ENCODE measurements at places on chromosomes 1 and 21.

DNA sequence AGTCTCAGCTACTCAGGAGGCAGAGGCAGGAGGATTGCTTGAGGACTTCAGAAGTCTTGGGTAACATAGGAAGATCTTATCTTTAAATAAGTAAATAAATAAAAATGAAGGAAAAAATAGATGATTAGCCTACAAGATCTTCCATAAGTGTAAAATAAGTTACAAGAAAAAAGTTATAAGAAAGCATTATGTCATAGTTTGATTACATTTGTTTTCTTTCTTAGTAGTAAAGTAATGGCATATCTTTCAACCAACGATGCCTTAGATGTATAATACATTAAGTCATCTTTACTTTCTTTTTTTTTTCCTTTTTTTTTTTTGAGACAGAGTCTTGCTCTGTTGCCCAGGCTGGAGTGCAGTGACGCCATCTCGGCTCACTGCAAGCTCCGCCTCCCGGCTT is 46.5 kb downstream of the SNRPE start:
- no peak for DNase-seq

DNA sequence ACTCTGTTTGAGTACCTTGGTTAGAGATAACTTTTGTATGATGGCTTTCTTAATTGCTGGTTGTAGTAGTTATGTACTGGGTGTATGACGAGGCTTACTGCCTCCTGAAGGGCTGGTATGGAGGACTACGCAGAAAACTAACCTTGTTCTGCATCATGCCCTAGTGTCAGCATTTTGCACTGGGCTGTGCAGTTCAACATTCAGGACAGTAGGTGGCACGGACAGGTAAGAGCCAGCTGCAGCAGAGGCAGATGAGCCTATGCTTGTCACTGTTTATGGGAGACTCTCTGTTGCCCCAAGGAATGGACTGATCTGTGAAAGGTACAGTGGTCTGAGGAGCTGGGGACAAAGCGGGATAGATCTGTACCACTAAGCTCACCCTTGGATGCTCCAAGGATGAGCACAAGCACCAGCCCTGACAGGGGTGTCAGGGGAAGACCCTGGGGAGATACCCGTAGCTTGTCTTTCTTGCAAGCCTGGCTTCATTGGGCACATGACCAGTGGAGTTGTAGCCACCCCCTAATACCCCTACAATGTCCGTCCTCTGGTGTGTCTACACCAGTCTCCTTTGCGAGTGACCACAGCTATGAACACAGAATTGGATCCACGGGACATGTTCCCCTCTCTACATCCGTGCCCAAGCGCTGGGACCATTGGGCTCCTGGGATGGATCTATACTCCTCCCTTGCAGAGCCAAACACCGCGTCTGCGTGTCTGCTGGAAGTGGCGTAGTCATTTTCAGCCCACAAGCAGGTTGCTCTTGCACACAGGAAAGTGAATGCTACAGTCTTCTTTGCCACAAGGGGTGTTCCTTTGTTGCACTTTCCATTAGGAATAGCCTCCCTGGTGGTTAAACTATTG is 51.1 kb upstream of the CFHR3 start:
- peak; percentile 56 for DNase-seq

DNA sequence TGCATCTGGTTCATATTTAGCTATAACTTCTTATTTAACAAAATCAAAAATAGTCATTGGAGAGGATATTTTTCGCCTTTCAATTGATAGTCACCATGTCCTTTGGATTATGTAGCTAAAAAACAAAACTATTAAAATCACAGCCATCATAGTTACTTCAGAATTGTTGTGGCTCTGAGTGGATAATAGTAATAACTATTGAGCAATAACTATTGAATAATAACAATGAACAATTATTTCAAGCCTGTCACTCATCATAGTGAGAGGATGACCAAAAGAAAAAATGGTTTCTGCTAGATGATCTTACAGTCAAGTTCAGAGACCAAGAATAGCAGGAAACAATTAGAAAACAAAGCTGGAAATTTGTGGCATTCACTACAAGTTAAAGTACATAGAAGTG is 38.4 kb upstream of the AGL start:
- DNase-seq: no peak

GRCh38 chr1:203772836-203773235 is 7.9 kb downstream of the LAX1 start:
- no peak for DNase-seq

- DNase-seq: no peak
Measured at GRCh38 chr1:199691540-199691939, 336.0 kb upstream of the NR5A2 start.

DNA sequence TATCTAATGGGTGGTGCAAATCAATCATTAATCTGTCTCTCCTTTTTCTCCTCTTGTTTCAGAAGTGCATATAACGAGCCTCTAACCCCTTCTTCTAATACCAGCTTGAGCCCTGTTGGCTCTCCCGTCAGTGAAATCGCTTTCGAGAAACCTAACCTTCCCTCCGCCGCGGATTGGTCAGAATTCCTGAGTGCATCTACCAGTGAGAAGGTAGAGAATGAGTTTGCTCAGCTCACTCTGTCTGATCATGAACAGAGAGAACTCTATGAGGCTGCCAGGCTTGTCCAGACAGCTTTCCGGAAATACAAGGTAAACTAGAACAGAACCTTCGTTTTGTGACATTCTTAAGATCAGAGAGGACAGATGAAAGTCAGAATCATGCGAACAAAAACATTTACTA is 25.3 kb upstream of the VAMP3 start:
- no peak for DNase-seq

GRCh38 chr1:68016381-68016780 is 34.0 kb downstream of the DIRAS3 start:
- DNase-seq: no peak

DNA sequence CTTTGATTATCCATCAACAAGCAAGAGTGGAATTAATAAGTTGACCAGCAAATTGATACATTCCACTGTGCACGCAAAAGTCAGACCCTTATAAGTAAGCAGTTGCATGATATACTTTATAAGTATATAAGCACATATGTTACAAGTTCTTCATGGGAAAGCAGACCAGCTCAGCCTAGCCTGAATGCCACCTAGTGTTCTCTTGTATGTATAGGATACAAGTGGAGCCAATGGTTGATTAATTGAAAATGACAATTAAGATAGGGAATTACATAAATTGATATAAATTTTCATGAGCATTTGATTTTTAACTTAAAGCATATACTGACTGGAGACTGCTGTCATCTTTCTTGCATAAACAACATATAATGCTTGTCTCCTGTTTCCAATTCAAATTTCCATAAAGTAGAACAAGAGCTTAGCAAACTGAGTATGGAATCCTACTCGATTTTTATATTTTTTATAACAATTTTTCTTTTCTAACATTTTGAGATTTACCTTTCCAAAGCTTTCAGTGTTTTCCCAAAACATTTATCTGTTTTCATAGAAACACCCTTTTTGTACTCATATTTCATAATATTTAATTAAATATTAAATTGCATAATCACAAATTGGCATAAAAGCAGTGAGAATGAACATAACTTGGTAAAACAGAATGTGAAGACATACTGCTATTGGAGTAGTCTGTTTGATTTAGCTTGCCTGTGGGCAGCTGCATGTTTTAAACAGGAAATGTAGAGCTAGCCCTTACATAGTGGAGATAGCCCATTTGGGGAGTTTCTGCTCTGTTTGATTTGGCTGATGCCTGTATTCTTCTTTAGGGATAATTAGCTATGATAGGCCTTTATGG is 62.8 kb downstream of the MAGI3 start:
- peak; percentile 57 for DNase-seq

- DNase-seq: peak; percentile 36
Measured at GRCh38 chr1:15835205-15835740, 12.2 kb upstream of the SPEN start.

DNA sequence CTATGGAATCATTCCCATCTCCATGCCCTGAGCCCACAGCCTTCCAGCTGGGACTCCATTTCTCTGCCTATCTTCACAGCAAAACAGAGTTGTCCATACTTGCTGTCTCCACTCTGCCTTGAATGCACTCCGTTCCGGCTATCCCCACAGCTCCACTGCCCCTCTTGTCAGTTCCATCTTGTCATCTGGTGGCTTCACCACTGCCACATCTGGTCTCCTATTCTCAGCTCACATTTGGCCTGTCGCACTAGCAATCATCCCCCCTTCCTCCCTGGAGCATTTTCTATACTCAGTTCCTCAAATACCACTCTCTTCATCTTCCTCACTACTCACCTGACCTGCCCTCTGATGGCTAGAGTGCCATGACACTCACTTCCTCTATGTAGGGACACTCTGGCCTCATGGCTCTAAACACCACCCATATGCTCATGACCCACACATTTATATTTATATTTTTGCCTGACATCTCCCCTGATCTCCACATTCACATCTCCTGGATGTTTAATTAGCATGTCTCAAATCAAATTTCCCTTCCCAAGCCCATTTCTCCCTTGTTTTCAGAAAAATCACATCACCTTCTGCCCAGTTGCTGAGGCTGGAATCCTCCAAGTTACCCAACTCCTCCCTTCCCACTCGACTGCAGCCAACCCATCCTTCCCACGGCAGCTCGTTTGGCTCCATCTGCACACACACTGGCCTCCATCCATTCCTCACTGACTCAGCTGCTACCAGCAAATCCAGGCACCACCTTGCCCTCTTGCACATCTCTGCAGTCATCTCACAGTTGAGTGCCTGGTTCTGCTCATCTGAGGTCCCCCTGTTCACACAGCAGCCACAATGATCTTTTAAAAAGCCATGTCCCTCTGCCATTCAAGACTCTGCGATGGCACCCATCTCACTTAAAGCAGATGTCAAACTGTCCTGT is 6.1 kb downstream of the ZNF692 start:
- DNase-seq: no peak

DNA sequence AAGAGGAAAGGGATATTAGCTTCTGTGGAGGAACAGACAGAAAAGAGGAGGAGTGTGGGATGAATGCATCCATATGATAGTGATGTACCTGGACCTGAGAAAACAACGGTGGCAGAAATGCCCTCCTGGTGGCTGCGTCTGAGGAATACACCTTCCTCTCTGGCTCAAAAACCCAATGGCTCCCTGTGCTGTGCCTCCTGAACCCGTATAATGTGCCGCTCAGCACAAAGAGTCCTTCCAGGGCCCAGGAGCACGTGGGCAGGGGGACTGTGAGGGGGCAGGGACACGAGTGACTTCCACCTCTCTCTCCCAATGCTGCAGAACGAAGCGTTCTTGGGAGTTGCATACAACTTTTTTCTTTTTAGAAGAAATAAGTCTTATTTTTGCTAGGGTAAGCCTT is 31.2 kb downstream of the IRF2BP2 start:
- no peak for DNase-seq

GRCh38 chr1:212960932-212961331 is 10.6 kb downstream of the VASH2 start:
- no peak for DNase-seq

GRCh38 chr1:208029381-208030287 is 118.7 kb upstream of the CD34 start:
- DNase-seq: peak; percentile 11

- peak; percentile 62 for DNase-seq
Measured at GRCh38 chr1:53120659-53121058, 21.8 kb downstream of the SLC1A7 start.

- no peak for DNase-seq
Measured at GRCh38 chr1:26705788-26706311, 10.0 kb downstream of the ARID1A start.

DNA sequence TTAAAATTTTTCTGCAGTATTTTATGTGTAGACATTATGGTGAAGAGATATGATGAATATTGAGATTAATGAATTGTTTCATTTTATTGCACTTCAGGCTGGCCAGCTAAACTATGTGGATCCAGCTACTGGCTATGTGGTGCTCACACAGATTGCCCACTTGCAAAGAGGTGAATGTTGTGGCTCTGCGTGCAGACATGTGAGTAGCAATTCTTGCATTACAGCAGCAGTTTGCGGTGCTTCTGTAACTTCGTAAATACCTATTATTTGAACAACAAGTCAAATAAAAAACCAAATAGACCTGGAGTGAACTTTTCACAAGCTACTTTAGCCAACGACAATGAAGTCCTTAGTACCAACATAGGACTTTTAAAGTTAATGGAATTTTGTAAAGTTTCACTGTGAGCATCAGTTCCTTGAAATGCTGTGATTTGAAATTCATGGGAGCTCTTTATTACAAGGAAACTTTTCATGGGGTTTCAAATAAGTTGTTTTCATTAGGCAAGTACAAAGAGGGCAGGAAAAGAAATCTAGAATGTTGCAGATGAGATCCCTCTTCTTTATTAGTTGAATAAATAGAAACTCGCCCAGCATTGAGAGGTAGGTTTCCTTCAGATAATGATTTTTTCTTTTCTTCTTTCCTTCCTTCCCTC is 3.4 kb downstream of the C1orf53 start:
- no peak for DNase-seq

GRCh38 chr1:202807451-202807925 is 733 bp downstream of the KDM5B start:
- DNase-seq: peak; percentile 23

DNA sequence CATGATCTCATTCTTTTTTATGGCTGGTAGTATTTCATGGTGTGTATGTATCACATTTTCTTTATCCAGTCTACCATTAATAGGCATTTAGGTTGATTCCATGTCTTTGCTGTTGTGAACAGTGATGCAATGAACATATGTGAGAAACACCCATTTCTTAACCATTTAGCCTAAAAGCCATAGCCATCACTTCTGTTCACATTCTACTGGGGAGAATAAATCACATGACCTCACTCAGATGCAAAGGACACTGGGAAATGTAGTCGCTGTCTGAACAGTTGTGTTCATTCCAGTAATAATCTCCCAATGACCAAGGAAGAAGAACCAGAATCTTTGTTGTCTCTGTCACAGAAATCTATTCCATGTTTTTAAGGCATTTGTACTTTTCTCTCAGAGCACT is 15.1 kb upstream of the PLA2G2E start:
- no peak for DNase-seq

DNA sequence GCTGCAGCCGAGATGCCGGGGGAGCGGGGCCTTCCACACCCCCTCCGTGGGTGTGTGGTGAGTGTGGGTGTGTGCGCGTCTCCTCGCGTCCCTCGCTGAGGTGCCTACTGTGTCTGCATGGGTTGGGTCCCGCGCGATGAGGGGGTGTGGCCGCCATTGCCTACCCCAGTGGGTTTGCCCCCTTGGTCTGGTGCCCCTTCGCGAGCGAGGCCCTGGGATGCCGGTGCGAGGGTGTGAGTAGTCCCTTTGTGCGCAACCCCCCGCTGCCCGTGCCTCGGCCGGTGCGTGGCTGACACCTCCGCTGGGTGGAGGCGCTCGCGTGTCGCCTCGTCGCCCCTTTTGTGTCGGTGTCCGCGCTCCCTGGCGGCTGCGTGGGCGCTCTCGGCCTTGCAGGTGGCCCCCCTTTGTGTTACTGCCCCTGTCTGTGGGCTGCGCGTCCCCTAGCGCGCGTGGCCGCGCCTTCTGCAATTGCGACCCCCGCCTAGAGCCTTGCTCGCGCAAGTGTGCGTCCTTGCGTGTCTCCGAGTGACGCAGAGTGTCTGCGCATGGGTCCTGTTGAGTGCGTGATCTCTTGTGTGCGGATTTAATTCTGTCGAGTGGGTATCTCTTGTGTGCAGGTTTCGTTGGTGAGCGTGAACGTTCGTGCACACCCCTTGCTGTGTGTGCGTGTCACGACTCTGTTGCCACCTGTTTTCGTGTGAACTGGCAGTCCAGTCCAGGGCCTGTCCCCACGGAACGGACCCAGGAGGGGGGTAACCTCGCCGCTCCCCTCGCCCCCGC is 553 bp downstream of the TTC3 start:
- DNase-seq: peak; percentile 71
